ENCODE measurements at places on chromosomes 7 and 10.

- DNase-seq = no peak
These were observed 108.1 kb upstream of the AGR3 start for GRCh38 chr7:16989811-16990413.

- no peak for DNase-seq
These were observed 143.0 kb upstream of the NPS start for GRCh38 chr10:127406018-127406550.

GRCh38 chr7:38171623-38172391 lies 6.2 kb upstream of the STARD3NL start:
- DNase-seq = no peak

GRCh38 chr10:71209731-71210541 lies 2.4 kb upstream of the UNC5B start:
- no peak for DNase-seq

DNA sequence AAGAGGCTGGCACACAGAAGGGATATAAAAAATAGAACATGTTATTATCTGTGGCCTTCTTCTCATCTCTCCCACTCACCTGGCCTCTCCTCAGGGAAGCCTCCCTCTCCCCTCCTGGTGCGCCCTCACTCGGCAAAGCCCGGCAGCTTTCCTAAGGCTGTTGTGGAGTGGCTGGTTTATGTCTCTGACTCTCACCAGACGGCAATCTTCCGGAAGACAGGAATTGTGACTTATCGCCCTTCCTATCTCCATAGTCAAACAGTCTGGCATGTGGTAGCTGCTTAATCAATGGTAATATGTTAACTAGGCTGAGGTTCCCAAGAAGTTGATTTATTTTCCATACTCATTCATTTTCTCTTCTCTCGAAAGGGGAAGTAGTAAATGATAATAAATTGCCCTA lies 78.7 kb downstream of the ATXN7L1 start:
- DNase-seq = no peak

- no peak for DNase-seq
These were observed 663.5 kb downstream of the KCNMA1 start for GRCh38 chr10:76974017-76974691.

DNA sequence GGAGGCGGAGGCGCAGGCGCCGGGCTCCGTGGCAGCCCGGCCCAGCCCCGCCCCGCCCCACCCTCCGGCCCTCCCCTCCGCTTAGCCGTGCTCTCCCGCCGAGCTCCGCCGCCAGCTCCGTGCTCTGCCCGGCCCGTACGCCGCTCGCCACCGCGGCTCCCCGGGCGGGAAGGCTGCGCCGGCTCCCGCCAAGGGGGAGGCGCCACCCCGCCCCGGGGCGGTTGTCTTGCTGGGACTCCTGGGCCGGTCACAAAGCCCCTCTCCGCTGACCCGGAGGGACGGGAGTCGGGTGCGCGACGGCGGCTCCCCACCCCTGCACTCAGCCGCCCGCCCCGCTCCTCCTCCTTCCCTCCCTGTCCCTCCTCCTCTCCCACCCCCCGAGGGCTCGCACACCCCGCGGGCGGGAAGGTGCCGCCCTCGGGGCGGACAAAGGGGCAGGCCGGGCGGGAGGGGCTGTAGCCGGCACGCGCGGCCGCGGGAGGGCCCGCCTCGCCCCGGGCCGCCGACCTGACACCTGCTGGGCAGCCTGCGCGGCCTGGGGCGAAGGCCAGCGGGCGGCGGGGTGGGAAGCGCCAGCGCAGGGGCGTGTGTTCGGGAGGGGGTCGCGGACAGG lies 11.5 kb upstream of the SP8 start:
- DNase-seq = no peak

DNA sequence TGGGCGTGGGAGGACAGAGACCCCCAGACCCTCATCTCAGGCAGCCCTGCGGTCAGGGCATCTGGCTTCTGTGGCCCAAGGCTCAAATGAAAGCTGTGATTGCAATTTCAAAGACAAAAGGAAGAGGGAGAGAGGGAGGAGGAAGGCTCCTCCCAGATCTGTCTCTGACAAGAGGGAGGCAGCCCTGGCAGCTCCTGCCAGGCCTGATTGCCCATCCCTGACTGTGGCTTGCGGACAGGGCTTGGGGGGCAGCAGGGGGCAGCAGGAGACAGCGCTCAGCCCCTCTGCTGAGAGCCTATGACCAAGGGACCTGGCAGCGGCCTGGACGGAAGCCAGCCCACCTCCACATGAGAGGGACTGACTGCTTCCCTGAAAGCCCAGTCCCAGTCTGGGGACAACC lies 91.8 kb downstream of the PTPRN2 start:
- no peak for DNase-seq

DNA sequence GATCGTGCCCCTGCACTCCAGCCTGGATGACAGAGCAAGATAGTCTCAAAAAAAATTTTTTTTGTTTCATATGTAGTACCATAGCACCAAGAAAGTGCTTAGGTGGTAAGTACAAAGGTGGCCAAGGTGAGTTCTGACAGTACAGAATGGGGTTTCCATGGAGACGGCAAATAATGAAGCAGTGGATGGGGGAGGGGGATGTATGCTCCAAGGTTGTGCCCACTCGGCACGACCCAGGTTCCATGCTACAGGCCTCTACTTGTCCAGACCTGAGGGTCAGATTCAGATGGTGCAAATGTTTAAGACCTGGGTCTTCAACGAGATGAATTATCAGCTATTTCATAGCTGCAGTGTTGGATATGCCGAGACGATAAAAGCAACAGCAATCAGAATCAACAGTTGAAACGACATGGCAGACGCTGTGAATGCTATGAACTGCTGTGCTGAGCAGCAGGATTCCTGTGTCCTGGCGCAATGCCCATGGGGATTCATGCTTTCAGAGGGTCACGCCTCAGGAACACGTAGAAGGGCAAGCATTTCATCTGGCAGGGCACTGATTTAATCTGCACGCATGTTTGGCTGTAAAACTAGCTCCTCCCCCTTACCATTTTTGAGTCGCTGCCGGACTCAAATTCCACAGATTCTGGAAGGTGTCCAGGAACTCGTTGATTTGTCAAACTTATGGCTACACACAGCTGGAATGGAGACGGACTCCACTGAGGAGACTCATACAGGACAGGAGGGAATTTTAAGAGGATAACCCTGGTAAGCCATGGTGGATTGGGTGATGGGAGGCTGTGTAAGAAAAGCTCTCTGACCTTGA lies 256.5 kb downstream of the FRMD4A start:
- DNase-seq = no peak

- no peak for DNase-seq
These were observed 44.7 kb downstream of the MGMT start for GRCh38 chr10:129511758-129512157.

DNA sequence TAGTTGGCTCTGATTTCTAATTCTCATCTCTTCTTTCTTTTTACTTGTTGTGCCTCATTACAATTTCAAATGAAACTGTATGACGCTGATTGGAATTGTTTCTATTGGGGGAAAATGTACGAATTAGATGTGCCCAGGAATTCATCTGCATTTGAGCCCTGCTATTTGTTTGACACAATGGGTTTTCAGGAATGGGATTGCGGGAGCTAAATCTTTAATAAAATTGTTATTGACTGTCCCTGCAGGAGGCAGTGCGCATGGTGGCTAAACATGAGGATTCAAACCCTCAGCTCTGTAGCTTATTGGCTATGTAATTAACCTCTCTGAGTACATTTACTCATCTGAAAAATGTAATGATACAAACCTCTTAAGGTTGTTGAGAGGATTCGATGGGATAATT lies 181.6 kb downstream of the NXPH1 start:
- DNase-seq = no peak

DNA sequence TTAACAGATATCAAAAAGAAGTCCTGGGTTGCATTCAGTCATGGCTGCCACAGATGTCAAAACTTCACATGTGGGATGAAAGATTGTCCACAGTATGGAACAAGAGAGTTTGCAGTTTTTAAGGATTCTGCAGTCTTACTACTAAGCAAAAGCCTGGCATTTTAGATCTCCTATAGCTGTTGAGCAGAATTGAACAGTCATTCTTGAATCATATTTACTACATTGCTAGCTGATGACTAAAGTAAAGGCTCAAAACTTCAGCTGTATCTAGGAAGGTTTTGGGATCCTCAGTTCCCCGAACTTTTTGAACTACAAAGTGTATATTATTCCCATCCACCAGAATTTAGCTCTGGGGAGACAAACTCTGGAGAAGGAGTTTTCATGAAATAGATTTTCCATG lies 31.0 kb downstream of the BET1 start:
- no peak for DNase-seq

DNA sequence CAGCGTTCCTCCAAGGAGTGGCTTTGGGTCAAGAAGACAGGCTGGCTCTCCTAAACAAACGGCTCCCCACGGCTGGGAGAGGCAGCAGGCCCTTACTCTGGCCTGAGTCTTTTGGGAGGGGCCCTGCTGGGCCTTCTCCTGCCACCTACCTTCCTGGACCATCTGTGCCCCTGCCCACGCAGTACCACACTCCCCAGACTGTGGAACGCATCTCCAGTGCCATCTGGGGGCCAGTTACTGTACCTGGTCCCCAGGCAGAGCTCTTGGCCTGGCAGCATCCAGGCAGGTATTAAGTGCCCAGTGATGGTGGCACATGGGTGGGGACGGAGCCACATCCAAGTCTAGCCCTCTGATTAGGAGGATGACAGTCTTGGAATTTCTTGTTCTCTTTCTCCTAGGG lies 14.4 kb downstream of the ALKBH4 start:
- DNase-seq = no peak

DNA sequence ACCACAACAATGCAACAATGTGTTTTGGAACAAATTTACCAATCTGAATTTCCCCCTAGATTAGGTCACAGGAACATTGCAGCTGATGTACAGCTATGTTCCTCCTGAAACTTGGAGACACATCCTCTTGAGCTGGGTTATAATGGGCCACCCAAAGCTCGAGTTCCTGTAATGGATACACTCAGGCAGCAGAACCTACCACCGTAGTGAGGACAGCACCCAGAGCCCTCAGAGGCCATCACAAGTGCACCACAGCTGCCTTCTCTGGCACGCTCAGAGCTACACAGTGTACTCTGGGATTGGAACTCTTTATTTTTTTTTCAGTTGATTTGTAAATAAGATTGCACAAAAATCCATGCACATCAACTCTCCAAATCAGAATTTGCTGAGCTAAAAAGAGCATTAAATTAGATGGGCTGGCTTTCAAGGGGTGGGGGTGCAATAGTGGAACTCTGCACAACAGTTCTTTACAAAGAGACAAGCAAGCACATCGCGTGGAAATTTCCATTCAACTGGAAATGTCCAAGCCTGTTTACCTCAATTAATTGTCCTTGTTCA lies 56.7 kb downstream of the EGFR start:
- DNase-seq = no peak

GRCh38 chr7:12771378-12771877 lies 84.0 kb downstream of the ARL4A start:
- no peak for DNase-seq

GRCh38 chr10:86670876-86671275 lies 2.6 kb downstream of the LDB3 start:
- no peak for DNase-seq

DNA sequence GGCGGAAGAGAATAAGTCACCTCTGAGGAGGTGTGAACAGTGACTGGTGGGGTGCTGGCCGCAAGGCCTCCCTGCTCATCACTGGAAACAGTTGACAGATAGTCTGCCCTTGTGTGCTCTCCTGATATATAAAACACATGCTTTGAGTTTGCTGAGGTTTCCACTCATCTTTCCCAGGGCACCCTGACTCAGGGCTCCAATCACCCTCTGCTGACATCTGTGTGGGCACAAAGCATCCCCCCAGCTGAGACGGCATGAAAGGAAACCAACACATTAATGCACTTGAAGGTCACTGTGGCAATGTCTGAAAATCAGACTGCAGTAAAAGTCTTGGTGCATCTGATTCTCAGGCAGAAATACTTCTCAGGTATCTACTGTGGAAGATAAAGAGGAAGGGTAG lies 49.8 kb downstream of the EPDR1 start:
- no peak for DNase-seq

GRCh38 chr10:126609566-126609965 lies 60.9 kb downstream of the C10orf90 start:
- no peak for DNase-seq

- no peak for DNase-seq
These were observed 135.8 kb upstream of the GPR26 start for GRCh38 chr10:123530166-123530870.

DNA sequence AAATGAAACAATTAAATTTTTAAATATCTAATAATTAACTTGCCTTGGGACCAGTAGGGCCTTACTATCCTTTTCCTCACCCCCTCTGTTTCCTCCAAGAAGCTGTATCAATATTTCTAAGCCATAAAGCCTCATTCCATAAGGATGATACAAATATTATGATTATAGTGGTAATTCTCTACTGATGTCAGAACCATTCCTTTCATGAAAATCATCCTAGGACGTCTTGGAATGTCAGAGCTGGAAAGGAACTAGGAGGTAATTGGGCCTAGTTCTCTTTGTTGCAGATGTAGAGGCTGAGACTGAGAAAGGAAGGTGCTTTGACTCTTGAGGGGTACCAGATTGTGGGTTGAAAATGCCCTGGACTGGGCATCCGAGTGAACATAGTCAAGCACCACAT lies 766.7 kb upstream of the GHITM start:
- no peak for DNase-seq

DNA sequence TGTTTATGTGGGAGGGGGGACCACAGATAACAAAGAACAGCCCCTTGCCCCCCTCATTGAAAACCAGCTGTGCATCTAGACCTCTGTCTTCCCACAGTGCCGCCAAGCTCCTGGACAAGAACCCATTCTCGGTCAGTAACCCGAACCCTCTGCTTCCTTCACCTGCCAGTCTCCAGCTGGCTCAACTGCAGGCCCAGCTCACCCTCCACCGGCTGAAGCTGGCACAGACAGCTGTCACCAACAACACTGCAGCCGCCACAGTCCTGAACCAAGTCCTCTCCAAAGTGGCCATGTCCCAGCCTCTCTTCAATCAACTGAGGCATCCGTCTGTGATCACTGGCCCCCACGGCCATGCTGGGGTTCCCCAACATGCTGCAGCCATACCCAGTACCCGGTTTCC lies 91.0 kb upstream of the PDCD4 start:
- DNase-seq = no peak

- DNase-seq = no peak
These were observed 487.2 kb downstream of the RPS24 start for GRCh38 chr10:78520737-78521430.

GRCh38 chr10:77582710-77583115 lies 54.9 kb downstream of the KCNMA1 start:
- no peak for DNase-seq

GRCh38 chr7:143398616-143399015 lies 10.0 kb downstream of the EPHA1 start:
- DNase-seq = no peak

- DNase-seq = no peak
These were observed 51.8 kb downstream of the PYROXD2 start for GRCh38 chr10:98363220-98363619.

DNA sequence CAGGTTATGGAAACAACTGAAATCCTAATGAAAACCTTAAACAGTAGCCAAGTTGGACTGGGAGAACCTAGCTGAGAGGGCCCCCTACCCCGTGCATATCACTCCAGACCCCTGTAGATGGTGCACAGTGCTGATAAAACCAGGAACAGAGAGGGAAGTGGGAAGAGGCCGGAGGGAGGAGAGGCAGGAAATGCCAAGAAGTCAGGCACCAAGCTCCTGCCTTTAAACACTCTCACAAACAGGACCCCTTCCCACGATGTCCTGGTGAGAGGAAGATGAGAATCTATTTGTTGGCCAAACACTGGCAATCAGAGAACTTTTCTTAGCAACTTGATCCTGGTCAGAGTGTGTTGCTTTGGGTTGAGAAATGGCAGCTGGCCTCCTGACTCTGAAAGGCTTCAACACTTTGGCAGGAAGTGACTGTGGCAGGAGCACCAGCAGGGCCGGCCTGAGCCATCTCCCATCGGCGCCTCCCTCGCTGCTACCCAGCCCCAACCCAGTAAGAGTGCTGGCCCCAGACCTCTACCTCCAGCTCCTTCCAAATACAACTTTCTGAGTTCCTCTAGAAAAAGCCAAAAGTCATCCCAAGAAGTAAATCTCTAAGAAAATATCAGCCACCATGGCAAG lies 39.5 kb downstream of the GSDME start:
- DNase-seq = no peak

All from activated T-cell treated with anti-CD3 and anti-CD28 coated beads for 4 hours (primary cell).